Kidney epithelial cell (primary cell): ENCODE measurements at places on chromosomes 2 and 18. TPM values are rescaled to one million over a fixed set of nuclear protein-coding genes. Genes with fewer than 3 reads are reported as not detected.

Gene ACTG2
- total RNA-seq = 0.27 and 2.1 TPM in 2 replicates

Gene AKAIN1
- not detected in 2 replicates for total RNA-seq

Gene PIEZO2
- 1.1 and 1.8 TPM in 2 replicates for total RNA-seq

Gene LAPTM4A
- 140 and 141 TPM in 2 replicates for total RNA-seq

Gene CDKL4
- 1.2 TPM in 1 of 2 replicates, not detected in the other for total RNA-seq

Gene EVX2
- not detected in 2 replicates for total RNA-seq

Gene C2orf15
- 6.7 and 7.8 TPM in 2 replicates for total RNA-seq

Gene PTMA
- total RNA-seq = 757 and 913 TPM in 2 replicates

- no peak for DNase-seq
Measured at GRCh38 chr18:56576826-56577573, 61.4 kb downstream of the TXNL1 start.

DNA sequence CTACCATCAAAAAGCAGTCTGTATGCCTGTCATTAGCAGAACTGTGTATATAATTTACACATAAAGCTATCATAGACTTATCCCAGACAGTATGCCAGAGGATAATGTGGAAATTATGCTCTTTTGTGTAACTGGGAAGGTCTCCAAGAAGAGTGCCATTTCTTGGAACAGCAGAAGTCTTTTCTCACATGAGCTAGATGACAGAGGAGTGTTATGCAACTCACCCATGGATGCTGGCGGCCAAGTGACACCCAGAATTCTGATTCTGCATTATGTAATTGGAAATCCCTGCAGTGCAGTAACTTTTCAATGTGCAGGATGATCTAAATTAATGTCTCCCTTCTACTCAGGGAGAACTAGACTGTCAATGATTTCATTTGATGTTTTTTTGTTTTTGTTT, 160.0 kb downstream of the UBE2E3 start:
- DNase-seq = no peak

DNA sequence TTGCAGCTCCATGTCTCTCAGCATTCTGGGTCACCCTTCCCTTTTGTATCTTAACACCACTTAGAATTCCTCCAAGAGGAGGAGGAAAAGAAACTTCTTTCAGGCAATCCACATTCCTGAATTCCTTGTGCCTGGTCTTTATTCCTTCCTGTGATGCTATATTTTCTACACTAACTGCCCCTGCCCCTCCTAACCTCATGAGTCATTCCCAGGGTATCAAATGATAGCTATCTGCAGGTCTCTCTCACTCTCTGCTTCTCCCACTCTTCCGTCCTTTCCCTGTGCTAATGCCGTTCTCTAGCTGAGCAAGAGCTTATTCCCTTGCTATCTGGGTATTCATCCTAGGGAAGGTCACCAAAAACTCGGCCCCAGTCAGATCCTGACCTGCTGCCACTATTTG, 395.0 kb upstream of the TCF4 start:
- DNase-seq = no peak

DNA sequence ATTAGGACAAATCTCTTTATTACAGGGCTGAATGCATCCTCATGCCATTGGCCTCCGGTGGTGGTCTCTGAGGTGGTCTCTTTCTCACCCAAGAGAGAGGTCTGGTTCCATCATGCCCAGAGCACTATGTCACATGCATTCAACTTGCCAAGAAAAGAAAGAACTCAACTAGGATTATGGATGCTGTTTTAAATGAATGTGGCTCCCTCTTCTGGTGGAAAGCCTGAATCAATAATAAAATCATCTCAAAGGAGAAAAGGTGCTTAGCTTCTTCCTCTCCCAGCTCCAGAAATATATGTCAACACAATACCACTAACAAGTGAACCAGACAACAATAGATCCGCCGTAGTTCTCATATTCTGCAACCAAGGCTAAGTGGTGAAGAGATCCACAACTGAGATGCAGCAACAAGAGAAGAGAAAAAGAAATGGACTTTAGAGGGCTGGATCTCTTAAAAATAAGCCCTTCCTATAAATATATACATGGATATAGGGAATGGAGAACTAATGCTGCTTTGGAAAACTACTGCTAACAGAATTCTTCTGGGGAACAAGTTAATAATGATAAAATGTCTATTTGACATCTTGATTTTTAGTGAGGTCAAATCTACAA, 396.8 kb downstream of the NCKAP5 start:
- DNase-seq = no peak

- no peak for DNase-seq
Measured at GRCh38 chr18:28723506-28723905, 546.6 kb upstream of the CDH2 start.

DNA sequence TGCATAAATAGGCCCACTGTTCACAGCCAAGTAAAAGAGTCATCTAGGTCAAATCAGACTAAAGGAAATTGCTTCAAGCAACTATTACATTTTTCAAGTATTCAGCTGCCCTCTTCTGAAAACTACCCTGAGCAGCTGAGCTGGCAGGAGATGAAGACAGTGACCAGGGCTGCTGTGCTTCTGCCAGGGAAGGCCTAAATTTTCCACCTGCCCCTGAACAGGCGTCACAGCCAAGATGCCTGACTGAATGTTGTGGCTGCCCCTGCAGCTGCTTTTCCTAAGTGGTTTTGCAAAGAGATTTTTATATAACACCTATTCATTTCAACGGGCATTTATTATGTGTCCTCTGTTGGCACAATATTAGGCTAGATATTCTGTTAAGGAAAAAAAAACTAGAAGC, 96.7 kb upstream of the RPE start:
- no peak for DNase-seq

DNA sequence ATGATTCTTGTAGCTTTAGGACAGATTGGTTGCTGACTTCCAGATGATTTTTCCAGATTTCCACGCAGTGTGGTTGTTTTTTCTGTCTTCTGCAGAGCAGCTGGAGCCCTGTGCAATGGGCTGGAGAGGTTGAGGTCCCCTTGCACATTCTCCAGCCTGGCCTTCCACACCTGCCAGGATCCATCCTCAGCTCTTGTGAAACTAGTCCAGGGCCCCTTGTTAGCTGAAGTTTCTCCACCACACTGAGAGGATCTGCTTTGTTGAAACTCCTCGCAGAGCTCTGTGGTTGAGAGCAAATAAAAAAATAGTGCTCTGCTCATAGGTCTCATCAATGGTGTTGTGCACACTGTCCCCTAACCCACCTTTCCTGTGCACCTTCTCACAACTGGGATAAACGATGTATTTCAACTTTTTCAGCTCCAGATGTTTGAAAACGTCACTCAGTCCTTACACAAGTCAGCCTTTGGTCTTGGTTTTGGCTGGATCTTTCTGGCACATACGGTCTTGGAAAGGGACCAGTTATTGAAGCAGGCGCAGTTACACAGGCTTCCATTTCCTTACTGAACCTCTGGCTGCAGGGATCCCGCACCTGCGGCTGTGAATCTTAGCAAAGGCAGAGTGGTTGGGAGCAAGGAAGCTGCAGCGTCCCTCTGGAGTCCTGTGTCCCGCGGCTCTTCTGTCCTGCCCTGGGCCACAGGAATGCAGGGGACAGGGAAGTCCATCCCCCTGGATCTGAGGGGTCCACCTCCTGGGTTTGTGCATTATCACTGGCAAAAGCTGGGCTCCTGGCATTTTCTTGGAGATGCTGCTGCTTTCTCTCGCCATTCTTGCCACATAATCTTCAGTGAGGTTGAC, 272.0 kb upstream of the DSEL start:
- no peak for DNase-seq

DNA sequence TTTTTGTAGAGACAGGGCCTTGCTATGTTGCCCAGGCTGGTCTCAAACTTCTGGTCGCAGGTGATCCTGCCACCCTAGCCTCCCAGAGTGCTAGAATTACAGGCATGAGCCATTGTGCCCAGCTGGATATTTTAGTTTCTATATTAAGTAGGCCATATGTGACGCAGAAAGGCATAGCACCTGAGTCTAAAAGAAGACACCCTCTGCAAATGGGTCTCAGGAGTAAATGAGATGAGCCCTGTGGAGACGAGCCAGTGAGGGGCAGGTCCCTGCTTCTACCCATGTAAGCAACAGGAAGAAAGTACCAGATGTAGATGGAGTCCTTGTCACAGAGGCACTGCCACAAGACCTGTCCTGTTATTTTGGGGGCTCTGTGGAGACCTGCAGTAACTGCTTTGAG, 322.4 kb downstream of the PTPRM start:
- DNase-seq = no peak

- DNase-seq = no peak
Measured at GRCh38 chr2:143816916-143817315, 687.7 kb downstream of the ARHGAP15 start.

GRCh38 chr2:229684942-229685562, 29.3 kb downstream of the DNER start:
- DNase-seq = no peak

GRCh38 chr2:190578158-190579057, 43.9 kb upstream of the NEMP2 start:
- DNase-seq = no peak

- DNase-seq = no peak
Measured at GRCh38 chr2:151766437-151767153, 32.3 kb upstream of the NEB start.

- no peak for DNase-seq
Measured at GRCh38 chr18:76859474-76860339, 37.4 kb downstream of the ZNF236 start.

GRCh38 chr2:169363560-169364150, 1.3 kb upstream of the LRP2 start:
- DNase-seq = no peak

- no peak for DNase-seq
Measured at GRCh38 chr2:54271189-54271588, 15.2 kb upstream of the TSPYL6 start.
